NCI-H2171 treated with DMSO at 0.1 percent for 48 hours (cell line): ENCODE measurements at places on chromosomes 12 and 14.

DNA sequence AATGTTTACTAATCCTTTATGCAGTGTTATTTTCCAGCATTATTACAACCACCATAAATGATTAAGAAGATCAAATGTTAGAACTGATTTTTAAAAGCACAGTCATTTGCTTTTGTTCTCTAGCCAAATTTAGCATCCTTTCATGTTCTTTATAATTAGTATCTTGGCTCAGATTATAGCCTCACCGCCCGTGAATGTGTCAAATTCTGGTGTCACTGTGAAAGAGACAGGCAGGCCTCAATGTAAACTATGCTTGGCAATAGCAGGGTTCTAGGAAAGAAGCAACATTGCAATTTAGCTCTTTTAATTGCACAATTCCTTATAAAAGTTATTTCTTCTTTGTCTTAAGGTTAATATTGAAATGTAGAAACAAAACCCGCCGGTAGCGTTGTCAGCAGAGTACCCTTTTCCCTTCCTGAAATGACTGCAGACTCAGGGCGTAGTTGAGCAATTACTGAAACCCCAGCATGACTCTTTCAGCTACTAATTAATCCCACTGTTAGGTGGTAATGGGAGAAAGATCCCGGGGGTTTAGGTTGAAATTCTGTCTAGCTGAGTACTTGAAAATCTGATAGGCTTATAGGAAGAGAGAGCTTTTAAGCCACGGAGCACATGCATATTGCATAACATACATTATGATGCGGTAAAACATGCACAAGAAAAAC lies 1600.5 kb upstream of the SEL1L start:
- DNase-seq = peak; percentile 47

DNA sequence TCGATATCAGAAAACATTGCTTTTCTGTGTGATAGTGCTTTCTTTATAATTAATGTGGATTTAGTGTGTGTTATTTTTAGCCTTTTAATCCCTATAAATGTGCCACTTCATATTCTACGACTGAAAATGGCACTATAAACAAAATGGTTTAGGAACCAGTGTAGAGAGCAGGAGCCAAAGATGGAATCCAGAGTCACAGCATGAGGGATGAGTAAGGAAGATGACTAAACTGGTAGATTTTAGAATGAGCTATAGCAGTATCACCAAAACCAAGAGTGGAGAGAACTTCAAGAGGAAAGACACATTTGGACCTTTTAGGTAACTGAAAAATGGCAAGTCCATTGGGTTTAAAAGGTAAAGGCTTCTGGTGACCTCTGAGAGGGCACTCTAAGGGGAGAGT lies 887.2 kb downstream of the NRXN3 start:
- DNase-seq = no peak

- no peak for DNase-seq
Observed at GRCh38 chr14:94643316-94644101, 31.3 kb downstream of the SERPINA3 start.

- no peak for DNase-seq
Observed at GRCh38 chr12:120072472-120073249, 43.9 kb downstream of the RAB35 start.

- no peak for DNase-seq
Observed at GRCh38 chr14:90995785-90996184, 64.7 kb downstream of the RPS6KA5 start.

DNA sequence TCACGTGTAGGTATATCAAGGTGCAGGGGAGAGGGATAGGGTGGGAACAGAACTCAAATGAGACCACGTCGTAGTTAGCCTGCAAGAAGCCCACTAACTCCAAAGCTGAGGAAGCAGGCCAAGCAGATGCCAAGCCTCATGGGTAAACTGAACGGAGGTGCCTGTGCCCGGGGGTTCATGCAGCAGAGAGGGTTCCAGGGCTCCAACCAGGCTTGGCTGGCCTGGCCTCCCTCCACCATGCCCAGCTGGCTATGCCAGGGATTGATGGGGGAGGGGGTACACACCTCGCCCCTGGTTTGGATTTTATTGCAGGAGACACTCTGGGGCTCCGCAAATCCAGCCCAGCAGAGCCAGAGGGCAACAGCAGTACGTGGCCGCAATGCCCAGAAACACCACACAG lies 27.3 kb downstream of the PXN start:
- no peak for DNase-seq

DNA sequence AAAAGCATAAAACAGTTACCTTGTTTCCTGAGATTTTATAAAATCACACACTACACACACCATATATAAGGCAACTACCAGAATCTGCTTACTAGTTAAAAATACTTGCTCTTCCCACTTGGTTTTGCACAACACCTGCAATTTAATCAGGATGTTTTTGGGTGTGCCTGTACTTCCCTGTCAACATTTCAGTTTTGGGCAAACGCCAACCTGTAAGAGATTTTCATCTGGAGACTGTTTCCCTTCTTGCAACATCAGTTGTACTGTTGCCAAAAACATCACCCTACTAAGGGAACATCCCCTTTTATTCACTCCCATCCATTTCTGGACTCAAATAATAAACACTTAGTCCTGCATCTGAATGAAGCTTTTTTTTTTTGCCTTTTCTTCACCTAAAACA lies 172.3 kb downstream of the DUSP6 start:
- DNase-seq = no peak

GRCh38 chr12:3658327-3659163 lies 94.4 kb downstream of the CRACR2A start:
- DNase-seq = peak; percentile 32

- DNase-seq = no peak
Observed at GRCh38 chr12:111557271-111558106, 41.6 kb downstream of the ATXN2 start.

DNA sequence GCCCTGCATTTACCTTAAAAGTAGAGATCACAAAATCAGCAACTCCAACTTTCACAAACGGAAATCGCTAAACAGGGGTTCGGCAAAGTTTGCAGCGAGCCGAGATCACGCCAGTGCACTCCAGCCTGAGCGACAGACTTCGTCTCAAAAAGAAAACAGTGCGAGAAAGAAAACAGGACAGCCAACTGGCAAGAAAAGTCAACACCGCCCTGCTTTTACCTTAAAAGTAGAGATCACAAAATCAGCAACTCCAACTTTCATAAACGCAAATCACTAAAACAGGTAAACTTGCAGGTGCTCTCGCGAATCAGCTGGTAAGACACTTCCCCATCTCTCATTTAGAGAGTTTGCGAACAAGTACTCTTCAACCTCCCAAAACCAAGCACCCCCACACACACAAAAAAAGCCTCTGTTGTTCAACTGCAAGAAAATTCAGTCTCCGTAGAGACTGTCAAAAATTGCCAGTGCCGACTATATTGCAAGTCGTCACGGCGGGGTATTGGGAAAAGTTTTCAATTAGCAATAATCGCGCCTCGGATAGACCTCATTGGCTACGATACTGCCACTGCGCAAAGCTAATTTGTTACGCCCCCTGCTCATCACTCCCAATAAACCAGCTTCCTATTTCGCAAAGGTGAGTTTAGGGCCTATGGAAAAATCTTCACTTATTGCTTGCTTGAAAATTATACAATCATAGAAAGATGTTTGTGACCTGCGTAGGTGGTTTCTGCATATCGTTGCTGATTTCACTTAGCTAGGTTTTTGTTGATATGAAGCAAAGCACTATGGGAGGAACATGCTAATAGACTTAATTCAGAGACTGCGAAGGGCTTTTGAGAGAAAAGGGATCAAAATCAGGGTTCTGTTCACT lies at the start of gene RNU4-1:
RNU4-1 (minus strand) TSS at position 577 of the 871 bp plus-strand sequence.
- peak; percentile 98 for DNase-seq
